ENCODE measurements at places on chromosomes 13 and 19.

- no peak overlapping the region for H3K4me3 ChIP-seq
- no peaks in the 10 kb centered on the region for H3K4me1 ChIP-seq
- H3K36me3 ChIP-seq = no peaks in the 10 kb centered on the region
- H3K27ac ChIP-seq = no peak overlapping the region
These were observed 165.3 kb downstream of the DACH1 start for GRCh38 chr13:71701741-71702140.

DNA sequence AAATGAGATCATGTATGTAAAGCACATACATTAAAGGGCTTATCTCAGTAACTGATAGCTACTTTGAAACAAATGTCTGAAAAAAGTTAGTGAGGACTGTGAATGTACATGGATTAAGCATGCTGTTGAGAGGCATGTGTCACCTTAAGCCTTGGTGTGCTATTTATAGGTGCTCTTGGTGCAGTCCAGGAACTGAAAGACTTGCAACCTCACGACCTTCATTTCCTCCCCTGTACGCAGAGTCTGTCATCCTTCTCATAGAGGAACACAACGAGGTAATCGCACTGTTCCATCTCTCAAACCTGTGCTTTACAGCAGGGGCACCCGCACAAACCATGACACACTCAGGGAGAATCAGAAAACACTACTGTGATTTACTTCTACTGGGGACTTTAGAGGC lies 65.6 kb downstream of the UFM1 start:
- no peaks in the 10 kb centered on the region for H3K4me1 ChIP-seq
- H3K36me3 ChIP-seq = no peaks in the 10 kb centered on the region
- H3K27ac ChIP-seq = no peak overlapping the region
- no peak for DNase-seq
- H3K27me3 ChIP-seq = no peaks in the 10 kb centered on the region

DNA sequence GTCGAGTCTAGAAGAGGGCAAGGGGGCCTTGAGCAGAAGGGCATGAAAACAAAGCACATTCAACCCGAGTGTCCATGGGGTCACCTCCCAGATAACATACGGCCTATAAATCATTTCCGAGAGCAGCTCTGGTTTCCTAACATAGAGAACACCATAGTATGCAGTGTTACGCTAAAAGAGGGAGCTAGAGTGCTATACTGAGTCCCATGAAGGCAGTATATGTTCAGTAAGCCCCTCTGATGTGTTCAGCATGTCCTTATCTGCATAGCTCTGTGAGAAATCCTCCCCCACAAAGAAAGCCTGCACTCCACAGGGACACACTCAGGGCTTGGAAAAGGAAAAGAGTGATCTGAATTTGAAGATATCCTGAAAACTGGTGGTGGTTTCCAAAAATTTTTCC lies 175.4 kb downstream of the FLT1 start:
- no peak for DNase-seq
- no peak overlapping the region for H3K27ac ChIP-seq
- no peaks in the 10 kb centered on the region for H3K27me3 ChIP-seq
- H3K4me3 ChIP-seq = no peak overlapping the region
- H3K36me3 ChIP-seq = no peaks in the 10 kb centered on the region

DNA sequence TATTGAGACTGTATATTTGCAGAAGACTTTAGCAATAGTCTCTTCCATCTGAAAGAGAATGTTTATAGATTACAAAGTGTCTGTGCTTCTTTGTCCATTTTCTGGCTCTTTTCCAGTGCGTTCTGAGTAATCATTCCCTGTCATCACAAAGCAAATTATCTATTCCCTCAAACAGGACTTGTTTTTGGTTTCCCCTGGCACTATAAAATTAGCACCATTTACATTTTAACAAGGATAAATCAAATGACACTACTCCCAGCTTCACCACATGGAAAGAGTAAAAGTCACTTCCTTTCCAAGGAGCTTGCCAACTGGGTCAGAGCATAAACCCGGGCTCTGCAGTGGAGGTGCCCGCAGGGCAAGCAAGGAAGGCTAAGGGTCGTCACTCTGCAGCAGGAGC lies 88.1 kb downstream of the SHISA2 start:
- no peak for DNase-seq
- no peak overlapping the region for H3K27ac ChIP-seq
- no peak overlapping the region for H3K4me3 ChIP-seq
- no peaks in the 10 kb centered on the region for H3K27me3 ChIP-seq
- H3K4me1 ChIP-seq = no peaks in the 10 kb centered on the region

- H3K4me1 ChIP-seq = no peaks in the 10 kb centered on the region
- peak; percentile 99 for DNase-seq
- H3K27me3 ChIP-seq = no peaks in the 10 kb centered on the region
- H3K4me3 ChIP-seq = no peak overlapping the region
These were observed 30.2 kb downstream of the C19orf81 start for GRCh38 chr19:50679177-50680125.

DNA sequence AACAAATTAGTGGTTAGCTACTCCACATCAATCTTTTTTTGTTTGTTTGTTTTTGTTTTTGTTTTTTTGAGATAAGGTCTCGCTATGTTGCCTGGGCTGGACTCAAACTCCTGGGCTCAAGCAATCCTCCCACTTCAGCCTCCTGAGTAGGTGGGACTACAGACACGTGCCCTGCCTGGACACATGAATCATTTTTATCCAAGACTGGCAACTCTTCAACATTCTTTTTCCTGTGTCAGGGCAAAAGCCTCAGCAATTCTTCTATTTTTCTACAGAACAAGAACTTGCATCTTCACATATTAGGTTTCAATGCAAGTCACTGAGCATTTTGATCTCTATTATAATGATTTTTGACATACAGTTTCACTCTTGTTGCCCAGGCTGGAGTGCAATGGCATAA lies 76.8 kb upstream of the LRCH1 start:
- H3K4me3 ChIP-seq = no peak overlapping the region
- H3K27me3 ChIP-seq = no peaks in the 10 kb centered on the region
- peak; percentile 76 for DNase-seq
- peaks cover 18% of the 10 kb centered on the region for H3K4me1 ChIP-seq

DNA sequence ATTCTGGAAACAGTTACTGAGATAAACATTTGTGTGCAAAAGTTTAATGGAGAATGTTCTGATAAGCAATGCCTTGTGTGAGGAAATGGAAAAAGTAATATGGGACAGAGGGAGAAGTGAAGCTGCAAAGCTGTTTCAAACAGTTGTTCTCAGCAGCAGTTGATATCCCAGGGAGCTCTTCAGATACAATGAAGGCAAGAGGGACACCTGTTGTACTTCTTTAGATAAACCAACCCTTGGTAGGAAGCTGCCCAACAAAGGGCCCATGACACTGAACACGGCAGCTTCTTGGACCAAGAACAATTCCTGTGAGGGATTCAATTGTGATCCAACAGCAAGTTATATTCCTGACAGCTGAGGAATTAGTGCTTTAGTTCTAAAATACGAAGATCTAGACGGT lies 894.3 kb upstream of the PCDH20 start:
- H3K4me3 ChIP-seq = no peak overlapping the region
- H3K36me3 ChIP-seq = no peaks in the 10 kb centered on the region
- no peak overlapping the region for H3K27ac ChIP-seq
- DNase-seq = no peak
- H3K27me3 ChIP-seq = no peaks in the 10 kb centered on the region

GRCh38 chr19:33580645-33581037 lies 41.1 kb upstream of the CHST8 start:
- H3K4me1 ChIP-seq = no peaks in the 10 kb centered on the region
- H3K36me3 ChIP-seq = no peaks in the 10 kb centered on the region
- H3K4me3 ChIP-seq = no peak overlapping the region
- DNase-seq = no peak
- no peak overlapping the region for H3K27ac ChIP-seq
- H3K27me3 ChIP-seq = no peaks in the 10 kb centered on the region

DNA sequence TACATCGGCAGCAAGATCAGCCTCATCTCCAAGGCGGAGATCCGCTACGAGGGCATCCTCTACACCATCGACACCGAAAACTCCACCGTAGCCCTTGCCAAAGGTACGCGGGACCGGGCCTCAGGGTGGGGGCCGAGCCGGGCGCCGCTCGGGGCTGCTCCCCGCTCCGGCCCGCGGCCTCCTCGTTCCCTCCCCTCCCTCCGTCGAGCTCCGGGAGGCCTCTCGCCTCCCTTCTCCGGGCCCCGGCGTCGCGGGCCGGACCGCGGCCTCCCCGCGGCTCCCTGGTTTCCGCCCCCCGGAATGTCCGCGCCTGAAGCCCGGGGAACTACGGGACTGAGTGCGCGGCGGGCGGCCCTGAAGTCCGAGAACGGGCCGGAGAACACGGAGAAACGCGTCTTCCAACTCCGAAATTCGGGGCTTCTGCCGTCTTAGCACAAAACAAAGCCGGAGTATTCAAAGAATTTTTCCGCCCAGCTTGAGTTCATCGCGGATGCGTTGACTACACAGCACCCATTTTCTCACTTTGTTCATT lies 423 bp downstream of the LSM14A start:
- H3K4me1 ChIP-seq = peaks cover 48% of the 10 kb centered on the region
- H3K4me3 ChIP-seq = peak overlapping the region; percentile 98
- H3K36me3 ChIP-seq = no peaks in the 10 kb centered on the region
- peak; percentile 77 for DNase-seq
- H3K27ac ChIP-seq = peak overlapping the region; percentile 85

DNA sequence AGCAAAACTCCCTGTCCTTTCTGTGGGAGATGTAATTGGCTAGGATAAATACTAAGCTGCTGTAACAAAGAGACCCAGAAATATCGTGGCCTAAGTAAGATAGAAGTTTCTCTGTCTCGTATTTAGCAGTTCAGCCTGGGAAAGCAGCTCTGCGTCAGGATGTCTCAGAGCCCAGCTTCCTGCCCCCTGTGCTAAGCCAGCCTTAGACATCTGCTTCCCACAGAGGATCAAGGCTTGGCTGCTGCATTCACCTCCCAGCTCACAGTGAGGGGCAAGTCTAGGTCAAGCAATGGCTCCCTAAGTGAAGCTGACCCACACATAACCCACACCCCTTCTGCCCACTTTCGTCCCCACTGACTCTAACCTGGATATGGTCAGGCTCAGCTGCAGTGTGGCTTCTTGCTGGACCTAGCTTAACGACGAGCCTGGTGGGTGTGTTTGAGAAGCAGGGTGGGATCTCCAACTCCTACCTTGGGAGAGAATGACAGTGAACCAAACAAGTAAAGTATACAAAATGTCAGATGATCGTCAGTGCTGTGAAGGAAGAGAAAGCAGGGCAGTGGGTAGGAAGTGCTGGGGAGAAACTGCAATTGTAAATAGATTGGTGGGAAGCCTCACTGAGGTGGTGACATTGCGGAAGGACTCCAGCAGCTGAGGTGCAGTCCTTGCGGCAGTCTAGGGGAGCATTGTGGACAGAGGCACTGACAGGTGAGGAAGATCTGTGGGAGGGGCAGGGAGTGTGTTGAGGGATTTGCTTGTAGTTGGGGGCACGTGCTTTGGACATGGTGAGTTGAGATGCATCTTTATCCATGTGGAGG lies 82.9 kb downstream of the TNFRSF19 start:
- H3K27ac ChIP-seq = no peak overlapping the region
- DNase-seq = no peak
- no peaks in the 10 kb centered on the region for H3K27me3 ChIP-seq
- peaks cover 19% of the 10 kb centered on the region for H3K4me1 ChIP-seq
- H3K36me3 ChIP-seq = no peaks in the 10 kb centered on the region
- no peak overlapping the region for H3K4me3 ChIP-seq

- no peak overlapping the region for H3K27ac ChIP-seq
- H3K4me1 ChIP-seq = no peaks in the 10 kb centered on the region
- H3K4me3 ChIP-seq = no peak overlapping the region
- no peak for DNase-seq
These were observed 8.4 kb upstream of the FLT1 start for GRCh38 chr13:28503182-28503967.

- H3K27me3 ChIP-seq = no peaks in the 10 kb centered on the region
- no peaks in the 10 kb centered on the region for H3K36me3 ChIP-seq
- H3K27ac ChIP-seq = no peak overlapping the region
- no peak overlapping the region for H3K4me3 ChIP-seq
- no peak for DNase-seq
These were observed 96.5 kb downstream of the UGGT2 start for GRCh38 chr13:95956589-95957148.

GRCh38 chr13:74027161-74027779 lies 106.9 kb downstream of the KLF12 start:
- H3K27ac ChIP-seq = no peak overlapping the region
- no peaks in the 10 kb centered on the region for H3K27me3 ChIP-seq
- no peak overlapping the region for H3K4me3 ChIP-seq
- no peaks in the 10 kb centered on the region for H3K4me1 ChIP-seq
- peaks cover 13% of the 10 kb centered on the region for H3K36me3 ChIP-seq

GRCh38 chr13:44244288-44244687 lies 129.3 kb upstream of the SERP2 start:
- H3K4me1 ChIP-seq = peaks cover 14% of the 10 kb centered on the region
- peak overlapping the region; percentile 42 for H3K27ac ChIP-seq
- H3K36me3 ChIP-seq = no peaks in the 10 kb centered on the region
- no peaks in the 10 kb centered on the region for H3K27me3 ChIP-seq
- H3K4me3 ChIP-seq = no peak overlapping the region

DNA sequence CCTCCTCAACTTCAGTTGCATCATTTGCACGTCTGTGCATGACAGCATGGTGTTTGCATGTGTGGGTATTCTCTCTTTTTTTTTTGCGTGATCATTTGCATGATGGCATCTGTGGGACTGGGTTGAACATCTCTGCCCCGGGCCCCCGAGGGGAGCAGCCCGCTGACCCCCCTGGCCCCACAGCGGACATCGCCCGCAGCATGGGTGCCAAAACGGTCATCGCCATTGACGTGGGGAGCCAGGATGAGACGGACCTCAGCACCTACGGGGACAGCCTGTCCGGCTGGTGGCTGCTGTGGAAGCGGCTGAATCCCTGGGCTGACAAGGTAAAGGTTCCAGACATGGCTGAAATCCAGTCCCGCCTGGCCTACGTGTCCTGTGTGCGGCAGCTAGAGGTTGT lies 23.1 kb downstream of the PNPLA6 start:
- no peaks in the 10 kb centered on the region for H3K27me3 ChIP-seq
- H3K4me3 ChIP-seq = no peak overlapping the region
- H3K27ac ChIP-seq = no peak overlapping the region
- peaks cover 40% of the 10 kb centered on the region for H3K36me3 ChIP-seq
- DNase-seq = peak; percentile 37

GRCh38 chr19:54420383-54421168 lies 5.3 kb downstream of the TTYH1 start:
- no peaks in the 10 kb centered on the region for H3K36me3 ChIP-seq
- DNase-seq = peak; percentile 88
- no peak overlapping the region for H3K27ac ChIP-seq

- no peaks in the 10 kb centered on the region for H3K27me3 ChIP-seq
- DNase-seq = no peak
- no peak overlapping the region for H3K4me3 ChIP-seq
These were observed 182.5 kb downstream of the KCNRG start for GRCh38 chr13:50197705-50198104.

DNA sequence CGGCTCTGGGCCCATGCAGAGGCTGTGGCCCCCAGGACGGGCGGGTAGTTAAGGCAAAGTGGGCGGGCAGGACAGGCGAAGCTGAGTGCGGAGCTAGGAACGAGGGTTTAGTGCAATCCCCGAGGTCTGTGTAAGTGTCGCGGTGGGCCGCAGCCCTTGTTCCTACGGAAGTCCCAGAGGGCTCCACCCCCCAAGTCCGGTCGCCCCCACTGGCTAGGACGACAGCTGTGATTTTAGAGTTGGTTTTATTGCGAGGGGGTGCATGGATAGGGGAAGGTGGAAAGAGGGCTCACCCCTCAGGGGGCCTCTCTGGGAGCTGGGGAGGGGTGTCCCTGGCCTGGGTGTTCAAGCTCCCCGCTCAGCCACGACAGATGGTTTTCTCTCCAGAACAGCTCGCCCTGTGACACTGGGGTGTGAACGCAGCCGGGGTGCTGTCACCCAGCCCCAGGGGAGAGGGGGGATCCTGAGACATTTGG lies 21.7 kb downstream of the ZBTB7A start:
- H3K27me3 ChIP-seq = no peaks in the 10 kb centered on the region
- peaks cover 28% of the 10 kb centered on the region for H3K36me3 ChIP-seq
- no peaks in the 10 kb centered on the region for H3K4me1 ChIP-seq
- no peak overlapping the region for H3K4me3 ChIP-seq
- no peak overlapping the region for H3K27ac ChIP-seq
